ENCODE measurements at places on chromosomes 7 and 10.

- DNase-seq = no peak
Observed at GRCh38 chr10:120432209-120432608, 24.8 kb upstream of the PLPP4 start.

- no peak for DNase-seq
Observed at GRCh38 chr10:121500701-121501332, 97.4 kb downstream of the FGFR2 start.

GRCh38 chr10:62335326-62335725 is 38.8 kb upstream of the ZNF365 start:
- DNase-seq = no peak

- DNase-seq = no peak
Observed at GRCh38 chr10:98396096-98397063, 18.6 kb downstream of the PYROXD2 start.

- DNase-seq = no peak
Observed at GRCh38 chr7:77657427-77658224, 38.6 kb upstream of the RSBN1L start.

GRCh38 chr10:132478341-132479023 is 59.1 kb upstream of the INPP5A start:
- no peak for DNase-seq

DNA sequence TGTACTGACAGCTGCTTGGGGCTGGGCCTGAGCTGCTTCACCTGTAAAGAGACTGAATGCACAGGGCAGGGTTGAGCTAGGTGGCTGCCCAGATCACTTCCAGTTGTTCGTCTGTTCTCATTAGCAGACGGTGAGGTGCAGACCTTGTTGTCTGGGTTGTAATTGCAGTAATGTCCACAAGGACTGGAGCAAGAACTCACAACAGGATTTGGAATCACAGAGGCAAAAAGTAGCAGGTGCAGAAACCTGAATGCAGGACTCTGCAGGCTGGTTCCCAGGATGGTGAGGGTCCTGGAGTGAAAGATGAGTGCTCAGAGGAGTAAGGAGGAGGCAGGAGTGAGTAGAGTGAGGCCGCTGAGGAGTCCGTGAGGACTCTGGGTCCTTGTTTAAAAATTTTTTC is 9.2 kb downstream of the ZSCAN25 start:
- no peak for DNase-seq

DNA sequence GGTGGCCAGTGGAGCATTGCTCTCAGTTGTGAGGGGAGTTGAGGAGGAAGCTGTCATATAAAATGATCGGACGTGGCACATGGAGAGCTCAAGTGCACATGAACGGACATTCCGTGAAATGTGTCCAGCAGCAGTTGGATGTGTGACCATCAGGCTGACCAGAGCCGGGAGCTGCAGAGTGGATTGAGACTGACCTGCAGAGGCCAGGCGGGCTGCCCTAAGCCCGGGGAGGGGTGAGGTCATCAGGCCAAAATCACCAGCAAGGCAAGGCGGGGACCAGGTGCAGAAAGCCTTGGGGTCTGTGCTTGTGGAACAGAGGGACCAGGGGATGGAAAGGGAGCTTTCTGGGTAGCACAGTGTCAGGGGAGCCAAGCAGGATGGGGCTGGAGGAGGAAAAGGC is 279.5 kb downstream of the CELF2 start:
- no peak for DNase-seq

DNA sequence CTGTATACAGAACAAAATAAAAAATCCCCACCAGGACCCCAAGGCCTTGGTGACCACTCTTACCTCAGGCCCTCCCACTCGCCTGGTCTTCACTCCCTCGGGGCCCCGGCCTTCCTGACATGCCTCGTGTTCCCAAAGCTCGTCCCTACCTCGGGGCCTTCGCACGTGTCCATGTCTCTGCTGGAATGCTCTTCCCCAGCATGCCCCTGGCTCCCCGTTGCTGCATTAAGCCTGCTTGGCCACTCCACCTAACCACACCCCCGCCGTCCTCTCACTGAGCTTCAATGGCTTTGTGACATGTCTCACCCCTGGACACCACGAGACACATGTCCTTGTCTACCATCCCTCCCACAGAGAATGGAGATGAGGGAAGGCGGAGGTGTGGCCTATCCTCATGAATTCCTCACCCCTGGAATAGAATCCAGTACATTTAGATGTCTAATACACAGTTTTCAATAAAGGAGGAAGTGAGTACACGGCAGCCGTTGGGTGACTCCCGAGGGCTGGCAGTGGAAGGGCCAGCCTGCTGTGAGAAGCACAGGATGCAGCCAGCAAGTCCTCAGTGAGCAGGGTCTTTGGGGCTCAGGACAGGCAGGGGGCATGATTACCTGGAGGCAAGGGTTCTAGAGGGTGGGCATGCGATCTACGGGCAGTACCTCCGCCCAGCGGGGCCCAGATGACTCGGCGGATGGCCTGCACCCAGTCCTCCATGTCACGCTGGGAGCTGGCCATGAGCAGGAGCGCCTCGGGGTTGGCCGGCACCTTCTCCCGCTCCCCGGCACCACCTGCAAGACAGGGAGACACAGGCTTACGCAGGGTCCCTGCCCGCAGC is 125.7 kb downstream of the ARHGAP22 start:
- DNase-seq = no peak

DNA sequence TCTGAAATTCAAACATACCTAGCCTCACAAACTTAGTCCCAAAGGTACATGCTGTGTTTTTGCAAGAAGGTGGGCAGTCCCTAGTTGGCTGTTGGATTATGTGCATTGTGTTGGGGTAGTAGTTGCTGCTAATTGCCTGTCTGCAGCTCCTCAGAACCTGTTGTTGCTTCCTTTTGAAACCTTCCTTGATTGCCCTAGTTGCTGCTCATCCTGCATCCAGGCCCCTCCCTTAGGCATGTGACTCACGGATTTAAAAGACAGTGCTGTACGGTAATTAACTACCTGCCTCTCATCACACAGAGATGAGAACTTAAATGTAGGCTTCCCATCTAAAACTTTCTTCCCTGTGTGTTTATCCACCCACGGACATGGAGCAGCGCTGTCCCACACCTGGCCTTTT is 67.7 kb downstream of the BMPR1A start:
- DNase-seq = no peak

GRCh38 chr10:11608159-11609013 is 3.1 kb downstream of the USP6NL start:
- DNase-seq = no peak

GRCh38 chr10:72308320-72308987 is 34.7 kb downstream of the DDIT4 start:
- DNase-seq = peak; percentile 83

GRCh38 chr10:119248681-119249080 is 41.3 kb downstream of the GRK5 start:
- no peak for DNase-seq

GRCh38 chr10:32922170-32922569 is 35.9 kb downstream of the ITGB1 start:
- DNase-seq = no peak
